Activated CD4-positive, alpha-beta T cell treated with anti-CD3 and anti-CD28 coated beads for 24 hours (primary cell): ENCODE measurements at places on chromosomes 11 and 22.

DNA sequence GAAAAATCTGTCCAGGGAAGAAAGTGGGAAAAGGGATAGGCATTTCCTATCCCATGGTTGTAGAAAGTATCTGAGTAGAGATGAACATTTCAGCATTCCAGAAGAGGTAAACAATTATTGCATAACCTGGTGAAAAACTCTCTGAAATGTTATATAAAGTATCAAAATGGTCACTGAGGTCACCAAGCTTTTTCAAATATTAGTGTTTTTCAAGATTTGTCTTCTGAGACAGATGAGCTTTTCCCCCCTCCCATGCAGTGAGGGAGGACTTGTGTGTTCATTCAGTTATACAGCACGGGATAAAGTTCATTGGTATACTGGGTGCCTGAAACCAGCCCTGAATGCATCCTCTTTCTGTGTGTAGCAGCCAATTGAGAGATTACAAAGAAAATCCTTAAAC lies 1.9 kb upstream of the DEPDC7 start:
- no peak for DNase-seq

- DNase-seq = no peak
These were observed 6.8 kb upstream of the OR2AT4 start for GRCh38 chr11:75103380-75104026.

DNA sequence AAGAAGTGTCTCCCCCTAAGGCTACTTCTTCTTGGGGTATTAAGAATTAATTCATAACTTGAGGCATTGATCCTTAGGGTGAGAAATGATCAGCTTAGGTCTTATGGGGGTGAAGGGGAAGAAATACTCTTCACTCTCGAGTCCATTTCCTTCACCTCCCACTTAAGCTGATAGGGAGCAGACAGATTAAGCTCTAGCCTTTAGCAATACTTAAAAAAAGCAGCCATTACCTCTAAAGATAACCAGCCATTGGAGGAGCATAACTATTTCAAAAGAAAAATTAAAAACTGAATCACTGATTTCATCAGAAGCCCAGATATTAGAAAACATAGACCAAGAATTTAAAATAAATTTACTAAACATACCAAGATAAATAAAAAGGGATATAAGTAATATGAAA lies 60.5 kb downstream of the ENTHD1 start:
- no peak for DNase-seq

- DNase-seq = no peak
These were observed 6.6 kb upstream of the ALKBH3 start for GRCh38 chr11:43874078-43874477.

- DNase-seq = no peak
These were observed 1.4 kb upstream of the GAL3ST1 start for GRCh38 chr22:30575859-30576258.

DNA sequence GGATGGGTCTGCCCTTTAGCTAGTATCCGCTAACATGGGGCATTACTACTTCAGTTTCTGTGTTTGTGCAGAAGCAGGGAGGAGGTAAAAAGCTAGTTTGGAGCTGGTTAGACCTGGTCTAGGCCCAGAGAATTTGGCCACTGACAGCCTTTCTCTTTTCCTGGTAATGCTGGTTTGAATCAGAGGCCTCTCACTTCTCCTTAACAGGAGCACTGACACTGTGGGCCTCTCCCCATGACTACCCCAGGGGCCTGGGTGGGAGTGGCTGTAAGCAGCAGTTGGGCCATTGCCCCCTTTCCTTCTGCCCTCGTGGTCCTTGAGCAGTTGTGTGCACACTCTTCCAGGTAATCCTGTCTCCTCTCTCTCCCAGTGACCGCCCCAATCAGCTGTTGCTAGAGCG lies 8.5 kb upstream of the SLC25A18 start:
- DNase-seq = no peak

DNA sequence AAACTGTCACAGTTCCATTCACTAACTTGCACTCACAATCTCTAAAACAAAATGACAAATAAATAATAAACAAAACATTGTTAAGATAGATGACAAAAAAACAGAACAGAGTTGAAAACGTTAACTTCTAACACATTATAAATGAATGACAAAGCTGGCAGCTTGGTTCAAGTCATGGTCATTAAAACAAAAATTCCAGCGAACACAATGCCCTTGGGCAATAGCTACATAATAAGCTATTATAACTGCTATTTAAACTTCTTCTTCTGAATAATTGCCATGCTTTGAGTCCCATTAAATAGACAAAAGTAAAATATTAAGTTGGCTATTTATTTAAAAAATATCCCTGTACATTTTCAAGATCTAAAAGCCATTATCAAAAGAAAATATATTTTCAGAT lies 54.7 kb downstream of the PICALM start:
- DNase-seq = no peak

DNA sequence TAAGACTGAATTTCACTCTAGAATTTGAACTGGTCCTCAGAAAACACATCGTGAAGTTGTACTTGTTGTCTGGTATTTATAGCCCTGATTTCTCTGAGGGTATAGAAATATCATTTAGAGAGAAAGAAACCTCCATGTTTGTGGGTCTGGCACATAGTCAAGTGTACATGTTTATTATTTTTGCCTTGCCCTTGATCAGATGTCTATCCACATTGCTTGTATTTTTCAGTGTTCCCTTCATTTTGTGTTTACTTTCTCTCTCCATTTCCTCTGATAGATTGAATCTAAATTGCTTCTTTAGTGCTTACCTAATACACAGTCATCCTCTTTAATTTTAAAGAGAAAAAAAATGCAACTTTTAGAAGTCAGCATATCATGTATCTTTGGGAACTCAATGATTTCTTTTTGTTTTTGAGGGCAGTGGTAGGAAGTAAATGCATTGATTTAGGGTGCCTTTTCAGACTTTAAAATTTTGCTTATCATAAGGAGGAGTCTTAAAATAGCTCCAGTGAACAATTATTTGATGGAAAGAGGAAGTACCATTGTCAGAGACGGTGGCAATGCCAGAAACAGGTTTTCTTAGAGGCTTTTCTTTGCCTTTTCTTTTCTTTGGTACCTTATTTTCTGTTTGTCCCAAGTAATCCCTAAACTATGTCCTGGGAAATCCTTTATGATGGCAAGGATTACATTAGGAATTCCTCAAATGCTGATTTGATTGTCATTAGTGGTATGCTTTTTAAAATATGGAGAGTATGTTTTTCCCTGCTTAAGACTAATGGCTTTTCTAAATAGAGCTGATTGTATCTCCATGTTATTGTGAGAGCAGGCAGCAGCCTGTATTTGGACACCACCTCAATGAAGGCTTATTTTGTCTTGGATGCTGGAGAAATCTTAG lies 29.8 kb upstream of the TECTA start:
- no peak for DNase-seq

DNA sequence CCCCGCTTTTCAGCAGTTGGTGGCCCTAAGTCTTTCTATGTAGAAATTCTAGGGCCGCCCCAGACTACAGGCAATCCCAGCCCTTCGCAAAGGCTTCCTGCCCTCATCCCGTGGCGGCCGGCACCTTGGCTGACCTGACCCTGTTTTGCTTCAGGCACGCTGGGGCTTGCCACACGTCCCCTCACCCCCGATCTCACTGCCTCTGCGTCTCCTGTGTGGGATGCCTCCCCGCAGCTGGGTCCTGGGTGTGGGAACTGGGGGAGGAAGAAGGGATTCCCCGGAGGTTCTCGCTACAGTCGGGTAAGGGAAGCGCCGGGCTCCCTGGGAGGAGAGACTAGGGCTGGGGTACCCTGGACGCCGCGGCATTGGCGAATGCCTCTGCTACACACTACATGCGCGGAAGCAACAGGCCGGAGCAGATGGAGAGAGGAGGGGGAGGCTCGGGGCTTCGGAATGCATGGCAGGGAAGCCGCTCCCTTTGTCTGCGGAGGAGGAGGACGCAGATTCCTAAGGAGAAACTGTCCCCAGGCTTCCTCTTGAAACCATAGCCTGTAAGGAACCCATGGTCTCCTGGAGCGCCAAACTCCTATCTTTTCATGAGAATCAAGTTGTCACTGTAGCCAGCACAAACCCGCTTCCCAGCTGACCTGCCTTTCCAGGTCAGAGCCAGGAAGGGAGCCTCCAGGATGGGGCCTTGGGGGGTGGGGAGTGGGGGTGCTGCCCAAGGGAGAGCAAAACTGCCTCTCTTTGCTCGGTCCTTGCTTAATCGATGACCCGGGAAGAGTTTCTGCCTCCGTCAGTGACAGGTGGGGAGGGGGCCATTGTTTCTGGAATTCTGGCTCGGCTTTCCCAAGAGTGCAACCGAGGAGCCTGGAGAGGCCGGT lies 1.4 kb downstream of the DTX4 start:
- no peak for DNase-seq

DNA sequence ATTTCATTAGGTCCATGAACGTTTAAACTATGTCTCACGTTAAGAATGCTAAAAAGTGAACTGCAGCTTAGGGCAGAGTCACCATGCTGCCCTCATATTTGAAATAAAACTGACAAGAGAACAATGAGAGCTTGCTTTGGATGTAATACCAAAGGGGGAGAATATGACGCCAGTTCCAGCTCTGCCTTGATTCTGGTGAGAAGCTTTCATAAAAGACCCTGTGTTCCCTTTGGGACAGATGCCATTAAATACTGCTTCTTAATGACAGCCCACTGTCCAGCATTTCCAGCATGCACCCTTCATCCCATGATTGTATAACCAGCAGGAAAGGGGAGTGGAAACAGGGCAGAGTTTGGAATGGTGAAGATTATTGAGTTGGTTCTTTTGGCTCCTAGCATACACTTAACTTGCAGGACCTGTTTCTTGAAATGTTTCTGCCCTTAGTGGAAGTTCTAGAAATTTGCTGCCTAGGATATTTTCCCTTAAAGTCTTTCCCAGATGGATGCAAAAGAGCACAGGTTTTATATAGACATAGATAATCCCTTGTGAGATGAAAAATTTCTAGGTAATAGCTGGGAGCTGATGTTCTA lies 139.3 kb upstream of the LDLRAD3 start:
- no peak for DNase-seq

GRCh38 chr11:116733969-116734508 lies 38.7 kb downstream of the BUD13 start:
- no peak for DNase-seq

DNA sequence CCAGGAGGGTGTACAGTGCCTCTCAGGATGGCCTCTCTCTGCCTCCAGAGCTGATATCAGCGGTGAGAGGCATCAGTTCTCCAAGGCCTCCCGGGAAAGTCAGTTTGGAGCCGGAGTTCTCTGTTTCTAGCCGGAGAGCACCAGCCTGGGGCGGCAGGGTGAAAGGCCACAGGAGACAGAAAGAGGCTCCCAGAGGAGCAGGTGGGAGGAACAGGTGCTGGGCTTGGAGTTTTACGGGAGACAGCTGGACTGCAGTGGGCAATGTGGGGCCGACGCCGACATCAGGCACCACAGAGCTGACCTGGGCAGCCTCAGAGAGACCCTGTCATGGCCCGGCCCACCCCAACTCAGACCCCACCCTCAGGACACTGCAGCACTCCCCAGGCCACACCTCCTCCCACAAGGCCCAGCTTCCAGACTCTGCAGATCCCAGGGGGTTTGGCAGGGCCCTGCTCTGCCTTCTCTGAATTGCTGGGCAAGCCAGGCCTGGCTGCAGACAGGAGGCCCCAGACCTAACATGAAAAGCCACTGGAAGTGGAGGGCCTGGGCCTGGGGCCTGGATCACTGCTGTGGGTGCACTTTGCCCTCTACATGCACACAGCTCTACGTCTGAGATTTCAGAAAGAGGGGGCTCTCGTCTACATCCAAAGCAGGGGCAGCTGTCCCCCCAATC lies 885.6 kb downstream of the BRD1 start:
- DNase-seq = no peak

GRCh38 chr11:31921081-31921480 lies 110.0 kb upstream of the PAX6 start:
- no peak for DNase-seq

DNA sequence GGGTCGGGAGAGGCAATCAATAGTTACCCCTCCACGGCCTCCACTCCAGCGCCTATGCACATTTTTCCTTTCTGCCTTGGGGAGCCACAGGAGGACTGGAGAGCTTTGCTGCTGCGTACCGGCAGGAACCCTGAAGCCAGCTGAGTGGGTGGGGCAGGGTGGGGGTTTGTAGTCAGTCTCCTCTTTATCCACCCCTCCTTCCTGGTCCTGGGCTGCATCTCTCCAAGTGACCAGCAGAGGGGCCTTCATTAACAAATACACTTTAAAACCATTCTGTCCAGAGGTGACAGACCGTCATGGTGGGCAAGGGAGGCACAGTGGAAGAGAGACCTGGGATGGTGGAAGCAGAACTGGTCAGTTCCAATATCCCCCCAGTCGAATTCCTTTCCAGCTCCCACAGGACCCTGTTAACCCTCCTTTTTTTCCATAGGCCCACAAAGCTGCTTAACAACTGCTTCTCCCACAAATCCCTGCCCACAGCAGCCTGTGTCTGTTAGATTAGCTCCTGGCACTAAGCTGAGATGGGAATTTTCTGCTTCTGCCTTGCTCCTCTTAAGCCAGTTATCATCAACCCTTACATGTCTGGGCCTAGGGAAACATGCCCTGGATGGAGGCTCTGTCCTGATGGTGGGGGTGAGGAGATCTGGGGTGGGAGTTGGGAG lies 3.9 kb upstream of the ABCG4 start:
- no peak for DNase-seq

DNA sequence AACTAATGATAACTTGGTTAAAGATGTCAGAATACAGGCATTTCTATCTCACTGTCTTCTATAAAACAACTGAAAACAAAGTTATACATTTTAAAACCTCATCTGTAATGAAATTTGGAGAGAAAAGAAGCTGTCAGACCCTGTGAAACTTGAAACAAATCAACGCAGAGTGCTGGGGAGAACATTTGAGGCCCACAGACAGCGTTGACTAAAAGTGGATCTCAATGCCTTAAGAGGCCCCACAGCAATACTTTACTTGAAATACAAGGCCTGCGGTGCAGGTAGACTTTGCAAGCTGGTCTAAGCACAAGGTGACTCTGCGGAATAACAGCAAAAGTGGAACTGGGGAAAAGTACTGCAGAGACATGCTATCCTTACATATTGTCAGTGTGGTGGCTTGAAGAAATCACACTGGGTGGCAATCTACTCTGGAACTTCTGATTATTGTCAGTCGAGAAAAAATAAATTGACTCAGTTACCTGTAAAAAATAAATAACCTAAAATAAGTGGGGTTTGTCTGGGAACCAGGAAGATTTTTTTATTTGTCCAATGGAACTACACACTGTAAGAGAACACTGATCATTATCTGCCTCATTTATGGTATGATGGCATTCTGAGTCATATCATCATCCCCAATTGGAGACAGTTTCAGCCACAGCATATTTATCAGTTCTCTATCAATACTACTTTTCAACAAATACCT lies 138.9 kb downstream of the LUZP2 start:
- no peak for DNase-seq

- DNase-seq = no peak
These were observed 135.0 kb upstream of the NECTIN1 start for GRCh38 chr11:119863851-119864601.
